ENCODE measurements at places on chromosomes 12 and 14.

DNA sequence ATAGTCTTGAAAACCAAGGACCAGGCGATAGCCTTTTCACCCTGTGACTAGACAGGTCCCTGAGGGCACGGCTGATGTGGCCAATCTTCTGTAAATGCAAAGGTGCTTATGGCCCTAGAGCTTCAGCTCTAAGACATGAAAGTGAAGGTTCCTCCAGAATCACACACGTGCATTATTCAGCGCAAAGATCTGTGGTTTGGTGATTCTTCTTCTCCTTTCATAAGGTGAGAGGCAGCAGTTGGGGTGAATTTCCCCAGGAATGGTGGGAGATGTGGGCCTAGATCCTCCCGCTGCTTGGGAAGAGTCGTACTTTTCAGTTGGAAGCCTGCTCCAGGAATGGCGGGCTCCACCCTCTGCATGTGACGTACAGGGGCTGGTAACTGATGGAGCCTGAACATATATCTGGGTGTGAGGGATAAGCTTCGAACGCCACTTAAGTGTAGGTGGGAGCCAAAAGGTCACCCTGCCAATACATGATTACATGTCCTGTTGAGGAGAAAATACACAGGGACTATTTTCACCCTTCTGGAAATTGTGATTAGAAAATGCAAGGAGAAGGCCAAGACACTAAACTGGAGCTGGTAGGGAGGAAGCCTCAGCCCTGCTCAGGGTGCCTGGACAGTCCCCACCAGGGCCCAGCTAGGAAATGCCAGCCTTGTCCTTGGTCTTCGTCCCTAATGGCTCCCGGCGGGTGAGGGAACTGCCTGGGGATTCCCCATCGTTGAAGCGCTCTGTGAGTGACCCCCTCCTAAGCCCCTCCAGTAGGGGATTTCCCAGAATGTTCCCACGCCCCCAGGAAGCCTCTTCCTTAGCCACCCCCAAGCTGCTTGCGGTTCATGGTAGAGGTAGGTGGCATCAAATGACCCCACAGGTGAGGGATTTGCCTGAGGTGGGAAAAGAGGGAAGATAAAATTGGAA, 17.6 kb downstream of the BATF start:
- peak; percentile 68 for DNase-seq

- no peak for DNase-seq
These were observed at the start of gene STAB2 for GRCh38 chr12:103586791-103587370. STAB2 (plus strand) TSS chr12:103587273; CDS start chr12:103587477, 204 bp downstream.

GRCh38 chr12:42382013-42382696, 56.2 kb downstream of the PPHLN1 start:
- DNase-seq: peak; percentile 64

DNA sequence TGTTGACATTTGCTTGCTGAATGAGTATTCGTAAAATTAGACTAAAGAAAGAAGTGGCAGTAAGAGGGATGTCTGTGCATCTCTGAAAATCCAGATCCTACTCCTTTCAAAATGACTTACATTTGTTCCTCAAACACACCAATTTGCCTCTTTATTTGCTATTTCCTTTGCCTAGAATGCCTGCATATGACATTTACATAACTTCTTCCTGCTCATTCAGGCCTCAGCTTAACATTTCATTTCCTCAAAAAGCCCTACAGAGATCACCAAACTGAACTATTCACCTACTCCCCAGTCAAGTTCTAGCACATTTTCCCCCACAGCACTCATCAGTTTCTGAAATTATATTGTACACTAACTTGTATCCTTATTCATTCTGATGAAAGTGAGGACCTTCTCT, 907.2 kb downstream of the LRFN5 start:
- DNase-seq: no peak

DNA sequence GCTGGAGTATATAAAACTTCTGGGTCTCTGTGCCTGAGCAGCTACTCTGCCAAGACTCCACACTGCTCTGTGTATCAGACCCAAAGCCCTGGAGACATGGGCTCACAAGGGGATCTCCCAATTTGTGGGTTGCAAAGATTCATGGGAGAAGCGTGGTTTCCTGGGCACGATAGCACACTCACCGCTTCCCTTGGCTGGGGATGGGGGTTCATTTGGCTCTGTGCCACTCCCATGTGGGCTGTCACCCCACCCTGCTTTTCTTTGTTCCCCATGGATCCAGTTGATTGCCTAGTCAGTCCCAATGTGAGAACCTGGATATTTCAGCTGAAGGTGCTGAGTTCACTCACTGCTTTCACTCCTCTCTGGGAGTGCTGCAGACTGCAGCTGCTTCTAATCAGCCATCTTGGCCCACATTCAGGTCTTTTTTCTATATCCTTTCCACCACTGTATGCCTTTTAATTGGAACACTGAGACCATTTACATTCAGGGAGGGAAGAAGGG, 40.0 kb upstream of the PCNX4 start:
- no peak for DNase-seq

DNA sequence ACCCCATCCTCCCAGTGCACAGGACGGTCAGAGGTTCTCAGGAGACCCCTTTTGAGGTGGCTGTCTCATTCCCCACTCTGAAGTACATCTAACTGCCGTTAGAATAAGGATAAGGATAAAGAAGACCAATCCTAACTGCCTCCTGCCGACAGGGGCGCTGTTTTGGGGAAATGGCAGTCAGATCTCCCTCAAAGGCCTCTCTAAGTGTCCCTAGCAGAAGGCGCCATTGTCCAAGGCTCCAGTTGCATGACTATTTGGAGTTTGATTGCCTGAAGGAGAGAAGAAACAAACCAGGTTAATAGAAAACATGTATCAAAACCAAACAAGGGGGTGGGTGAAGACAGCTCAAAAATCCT, 29.1 kb upstream of the KLRB1 start:
- DNase-seq: no peak

GRCh38 chr14:103361867-103362266, 23.3 kb upstream of the MARK3 start:
- peak; percentile 85 for DNase-seq

DNA sequence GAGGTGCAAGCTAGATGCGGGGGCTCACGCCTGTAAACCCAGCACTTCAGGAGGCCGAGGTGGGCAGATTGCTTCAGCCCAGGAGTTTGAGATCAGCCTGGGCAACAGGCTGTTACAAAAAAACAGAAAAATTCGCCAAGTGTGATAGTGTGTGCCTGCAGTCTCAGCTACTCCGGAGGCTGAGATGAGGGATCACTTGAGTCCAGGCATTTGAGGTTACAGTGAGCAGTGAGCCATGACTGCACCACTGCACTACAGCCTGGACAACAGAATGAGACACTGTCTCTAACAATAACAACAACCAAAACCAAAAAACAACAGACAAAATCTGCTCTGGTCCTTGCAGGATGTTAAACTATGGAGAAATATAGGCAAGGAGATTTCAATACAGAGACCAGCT, 13.9 kb downstream of the BTBD7 start:
- no peak for DNase-seq

DNA sequence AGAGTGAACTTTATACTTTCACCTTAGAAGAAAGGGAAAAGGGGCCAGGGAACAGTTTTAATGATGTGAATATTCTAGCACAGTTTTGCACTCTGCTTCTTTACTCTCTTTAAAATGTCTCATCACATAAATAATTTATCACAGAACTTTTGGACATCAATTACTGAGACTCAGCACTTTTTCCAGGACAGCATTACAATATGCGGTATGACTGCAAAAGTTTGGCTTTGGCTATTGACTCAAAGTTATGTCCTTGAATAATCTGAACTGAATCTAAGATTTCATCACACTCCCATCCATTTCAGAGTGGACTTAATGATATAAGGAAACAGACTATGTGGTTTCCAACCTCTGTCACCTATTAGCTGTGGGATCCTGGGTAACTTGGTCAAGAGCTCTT, 11.7 kb downstream of the CCER1 start:
- DNase-seq: no peak

DNA sequence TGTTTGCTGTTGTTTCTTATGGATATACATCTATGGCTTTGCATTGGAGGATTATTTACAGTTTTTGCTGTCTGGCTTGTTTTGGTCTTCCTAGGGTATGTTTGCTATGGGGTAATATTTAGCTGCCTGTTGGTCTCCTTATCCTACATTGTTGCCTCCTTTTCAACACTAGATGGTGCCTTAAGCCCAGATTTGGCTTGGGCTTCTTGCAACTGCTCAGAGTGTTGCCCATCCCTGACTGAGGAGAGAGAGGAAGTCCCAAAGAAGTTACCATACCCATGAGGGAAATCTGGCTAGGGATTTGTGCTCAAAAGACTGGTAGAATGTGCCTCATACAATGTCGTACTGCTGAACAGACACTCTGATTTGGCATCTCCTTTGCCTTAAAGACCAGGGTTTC, 94.6 kb upstream of the MUCL1 start:
- DNase-seq: peak; percentile 70

GRCh38 chr12:84542289-84542688, 370.3 kb downstream of the SLC6A15 start:
- no peak for DNase-seq

GRCh38 chr14:74908861-74909341, 14.2 kb downstream of the RPS6KL1 start:
- DNase-seq: no peak

Measured in inflammatory macrophage treated with lipopolysaccharide for 4 hours (primary cell).